ENCODE measurements at places on chromosomes 2 and 18.

- peak; percentile 8 for DNase-seq
Observed at GRCh38 chr2:48984922-48985321, 169.4 kb downstream of the FSHR start.

DNA sequence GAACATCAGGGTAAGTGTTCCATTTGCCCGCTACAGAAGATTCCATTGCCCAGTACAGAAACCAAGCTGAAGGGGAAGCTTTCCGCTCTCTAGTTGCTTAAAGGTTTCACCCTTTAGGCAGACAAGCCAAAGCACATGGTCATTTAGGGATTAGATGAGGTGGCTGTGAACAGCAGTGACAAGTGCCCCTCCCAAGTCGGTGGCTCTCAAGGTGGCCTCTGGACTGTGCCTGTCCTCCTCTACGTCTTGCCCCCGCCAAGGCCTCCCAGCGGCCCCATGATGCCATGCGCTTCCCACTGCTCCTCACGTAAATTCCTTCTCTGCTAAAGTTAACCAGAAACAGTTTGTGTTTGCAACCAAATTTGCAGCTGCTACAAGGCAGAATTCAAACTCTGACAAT lies 24.2 kb upstream of the PTPN4 start:
- no peak for DNase-seq

DNA sequence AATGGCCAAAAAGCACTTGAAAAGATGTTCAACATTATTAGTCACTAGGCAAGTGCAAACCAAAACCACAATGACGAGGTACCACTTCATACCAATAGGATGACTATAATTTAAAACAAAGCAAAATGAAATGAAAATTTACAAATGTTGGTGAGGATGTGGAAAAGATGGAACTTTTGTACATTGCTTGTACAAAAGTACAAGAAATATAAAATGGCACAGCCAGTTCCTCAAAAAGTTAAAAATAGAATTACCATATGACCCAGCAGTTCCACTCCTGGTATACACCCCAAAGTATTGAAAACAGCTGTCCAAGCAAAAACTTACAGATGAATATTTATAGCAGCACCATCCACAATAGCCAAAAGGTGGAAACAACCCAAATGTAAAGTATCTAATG lies 107.8 kb upstream of the XPO1 start:
- DNase-seq, result no peak

DNA sequence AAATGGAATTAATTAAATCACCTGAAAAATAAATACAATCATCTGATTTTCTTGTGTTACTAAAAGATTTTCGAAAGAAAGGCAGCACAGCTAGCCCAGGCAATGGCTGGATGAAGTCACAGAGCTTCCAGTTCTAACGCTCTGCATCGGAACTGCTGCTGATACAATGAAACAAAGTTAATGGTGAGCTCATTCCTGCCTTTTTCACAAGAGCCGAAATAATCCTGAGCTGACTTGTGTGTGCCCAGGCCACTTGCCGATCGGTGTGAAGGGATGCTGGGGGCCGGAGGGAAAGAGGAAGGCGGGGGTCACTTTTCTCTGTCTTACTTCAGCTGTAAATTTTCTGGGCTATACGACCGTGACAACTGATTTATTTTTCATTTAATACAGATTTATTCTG lies 149.5 kb downstream of the INO80D start:
- no peak for DNase-seq

GRCh38 chr2:157375384-157375783 lies 49.8 kb upstream of the ERMN start:
- no peak for DNase-seq

DNA sequence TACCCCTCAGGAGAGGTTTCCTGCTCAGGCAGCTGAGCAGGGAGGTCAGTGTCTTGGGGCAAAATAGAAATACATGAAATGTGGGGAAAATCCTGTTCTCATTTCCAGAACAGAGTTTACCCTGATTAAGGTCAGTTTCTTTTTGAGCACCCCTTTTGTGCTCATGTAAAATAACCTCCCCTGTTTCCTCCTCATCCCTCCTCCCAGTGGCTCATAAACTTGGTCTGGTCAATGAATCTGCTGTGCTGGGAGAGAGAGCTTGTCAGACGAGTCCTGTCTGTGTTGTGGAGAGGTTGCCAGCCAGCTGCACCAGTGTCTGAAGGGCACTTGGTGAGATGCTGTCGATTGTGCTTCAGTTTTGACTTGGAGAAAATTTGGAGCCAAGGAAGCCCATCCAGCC lies 48.6 kb downstream of the NTSR2 start:
- DNase-seq, result no peak

- no peak for DNase-seq
Observed at GRCh38 chr2:208379192-208379591, 27.4 kb upstream of the PTH2R start.

GRCh38 chr2:184620367-184620766 lies 22.0 kb downstream of the ZNF804A start:
- no peak for DNase-seq

DNA sequence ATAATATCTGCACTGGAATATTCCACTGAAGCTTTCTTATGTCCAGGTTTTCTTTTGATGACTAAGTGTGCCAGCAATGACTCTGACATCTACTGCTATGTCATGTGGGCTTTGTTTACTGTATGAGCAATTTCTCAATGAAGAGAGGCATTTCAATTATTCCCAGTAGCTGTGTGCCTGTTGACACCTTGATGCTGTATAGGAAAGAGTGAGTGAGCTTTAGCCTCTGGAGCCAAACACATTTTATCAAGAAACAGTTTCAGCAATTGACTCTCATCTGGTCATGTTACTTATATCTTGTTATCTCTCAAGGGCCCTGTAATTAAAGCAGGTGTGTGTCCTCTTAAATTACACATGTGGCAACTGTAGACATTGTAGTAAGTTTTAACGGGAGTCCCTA lies 493.2 kb upstream of the FANCL start:
- no peak for DNase-seq

- DNase-seq, result no peak
Observed at GRCh38 chr2:96291751-96292150, 13.6 kb downstream of the SNRNP200 start.

- DNase-seq, result no peak
Observed at GRCh38 chr18:72820571-72820970, 47.2 kb downstream of the NETO1 start.

- DNase-seq, result no peak
Observed at GRCh38 chr2:194602750-194603149, 1054.3 kb upstream of the SLC39A10 start.

GRCh38 chr2:17282245-17282644 lies 236.0 kb downstream of the RAD51AP2 start:
- DNase-seq, result no peak

GRCh38 chr2:1751767-1752725 lies 7.7 kb upstream of the PXDN start:
- DNase-seq, result no peak

- no peak for DNase-seq
Observed at GRCh38 chr2:234898534-234899053, 53.2 kb upstream of the SH3BP4 start.

DNA sequence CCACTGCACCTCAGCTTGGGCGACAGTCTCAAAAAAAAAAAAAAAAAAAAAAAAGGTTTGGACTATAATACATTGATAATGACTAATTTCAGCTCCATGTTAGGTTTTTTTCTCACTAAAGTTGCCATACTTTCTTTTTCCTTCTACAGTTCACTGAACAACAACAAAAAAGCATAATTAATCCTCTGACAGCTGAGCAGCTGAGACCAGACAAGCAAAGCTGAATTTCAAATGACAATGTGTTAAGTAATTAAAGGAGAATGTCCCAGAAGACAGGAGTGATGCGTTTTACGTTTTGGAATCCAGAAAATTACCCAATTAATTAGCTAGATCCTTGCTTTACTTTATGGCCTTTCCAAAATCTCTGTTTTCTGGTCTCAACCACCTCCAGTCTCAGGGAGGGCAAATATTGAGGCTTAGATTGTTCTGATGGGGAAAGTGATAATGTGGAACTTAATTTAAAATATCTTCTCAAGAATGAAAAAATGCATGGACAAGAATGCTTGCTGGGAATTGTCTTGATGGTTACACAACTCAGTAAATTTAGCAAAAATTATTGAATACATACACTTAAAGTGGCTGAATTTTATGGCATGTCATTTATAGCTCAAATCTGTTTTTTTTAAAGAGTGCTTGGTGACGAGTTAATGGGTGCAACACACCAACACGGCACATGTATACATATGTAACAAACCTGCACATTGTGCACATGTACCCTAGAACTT lies 17.4 kb upstream of the RMDN2 start:
- no peak for DNase-seq

DNA sequence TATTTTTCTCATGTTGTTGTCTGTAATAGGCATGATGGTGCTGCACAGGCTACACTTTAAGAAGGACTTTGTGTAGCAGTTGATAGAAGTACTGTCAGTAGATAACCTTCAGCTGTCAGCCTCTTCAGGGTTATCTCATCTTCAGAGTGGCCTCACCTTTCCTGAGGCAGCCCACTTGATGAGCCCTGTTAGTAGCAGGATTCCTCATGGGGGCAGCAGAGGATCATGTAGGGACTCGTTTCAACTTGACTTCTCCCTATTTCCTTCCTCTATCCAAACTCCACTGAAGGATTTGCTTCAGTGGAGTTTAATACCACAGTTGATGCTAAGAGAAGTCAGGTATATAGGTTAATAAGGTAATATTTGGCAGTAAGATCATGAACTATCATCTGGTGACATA lies 530.3 kb upstream of the FSIP2 start:
- DNase-seq, result peak; percentile 27

GRCh38 chr2:187475499-187476248 lies 27.6 kb upstream of the CALCRL start:
- DNase-seq, result peak; percentile 92

DNA sequence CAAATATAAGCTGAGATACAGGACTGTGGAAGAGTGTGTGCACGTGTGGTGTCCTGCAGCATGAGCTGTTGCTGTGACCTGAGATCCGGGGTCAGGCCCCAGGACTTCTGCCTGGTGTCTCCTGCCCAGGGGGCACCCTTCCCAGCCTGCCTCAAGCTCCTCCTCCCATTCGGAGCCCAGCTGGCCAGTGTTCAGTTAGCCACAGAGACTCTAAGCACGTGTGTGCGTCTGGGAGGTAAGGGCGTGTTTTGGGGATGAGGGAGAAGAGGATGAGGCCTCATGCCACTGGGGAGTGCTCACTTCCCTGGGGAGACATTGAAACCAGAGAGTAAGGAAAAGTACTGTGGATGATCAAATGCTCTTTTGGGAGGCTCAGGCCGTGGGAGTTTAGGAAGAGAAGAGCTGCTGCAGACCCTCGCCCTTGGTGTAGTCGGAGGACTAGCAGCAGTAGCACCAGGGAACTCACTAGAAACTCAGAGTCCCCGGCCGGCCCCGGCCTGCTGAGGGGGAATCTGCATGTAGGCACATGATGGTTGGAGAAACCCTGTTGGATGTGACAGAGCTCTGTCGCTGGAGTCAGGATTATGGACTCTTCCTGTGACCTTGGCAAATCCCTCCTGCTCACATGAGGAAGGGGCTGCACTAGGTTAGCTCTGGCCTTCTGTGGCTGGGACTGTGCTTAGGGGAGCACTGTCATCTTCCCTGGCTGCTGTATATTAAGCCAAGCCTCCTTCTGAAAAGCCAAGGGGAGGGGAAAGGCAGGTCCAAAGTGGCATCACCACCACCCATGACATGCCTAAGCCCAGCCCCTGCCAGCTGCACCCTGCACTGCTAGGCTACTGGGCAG lies 231.1 kb downstream of the DYSF start:
- no peak for DNase-seq
